Urinary bladder (tissue), 4 donors: ENCODE measurements at places on chromosomes 12 and 14. TPM values are rescaled to one million over a fixed set of nuclear protein-coding genes. Genes with fewer than 3 reads are reported as not detected.

GRCh38 chr14:92563765-92564285 lies 50.2 kb downstream of the RIN3 start:
- no peak for DNase-seq

DNA sequence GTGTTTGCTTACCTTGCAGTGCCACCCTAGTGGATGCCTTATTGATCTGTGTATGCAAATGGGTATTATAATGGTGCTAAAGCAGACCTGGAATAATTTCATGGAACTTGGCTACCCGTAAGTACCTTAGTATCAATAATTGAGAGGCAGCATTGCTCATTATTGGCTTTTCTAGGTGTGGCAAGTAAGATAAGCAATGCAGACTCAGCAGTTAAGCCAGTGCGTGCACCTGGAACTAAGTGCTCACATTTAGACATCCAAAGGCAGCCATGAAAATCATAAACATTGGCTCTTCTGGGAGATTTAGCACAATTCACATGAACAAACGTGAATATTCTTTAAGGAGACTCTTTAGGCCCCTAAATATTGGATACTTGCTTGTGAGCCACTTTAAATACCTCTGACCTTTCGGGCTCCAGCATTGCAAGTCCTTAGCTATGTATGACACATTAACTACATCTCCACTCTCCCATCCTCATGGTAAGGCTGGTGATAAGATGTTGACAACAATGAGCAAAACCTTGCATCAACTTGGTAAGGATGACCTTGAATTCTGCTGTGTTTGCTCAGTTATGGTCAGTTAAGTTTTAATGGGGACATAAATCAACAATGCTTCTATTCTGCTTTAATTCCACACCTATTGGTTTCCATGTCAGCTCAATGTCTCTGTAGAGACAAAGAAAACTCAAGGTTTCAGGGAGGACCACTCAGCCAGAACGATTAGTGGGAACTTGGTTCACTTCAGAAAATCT lies 112.0 kb downstream of the SLC5A8 start:
- no peak for DNase-seq

DNA sequence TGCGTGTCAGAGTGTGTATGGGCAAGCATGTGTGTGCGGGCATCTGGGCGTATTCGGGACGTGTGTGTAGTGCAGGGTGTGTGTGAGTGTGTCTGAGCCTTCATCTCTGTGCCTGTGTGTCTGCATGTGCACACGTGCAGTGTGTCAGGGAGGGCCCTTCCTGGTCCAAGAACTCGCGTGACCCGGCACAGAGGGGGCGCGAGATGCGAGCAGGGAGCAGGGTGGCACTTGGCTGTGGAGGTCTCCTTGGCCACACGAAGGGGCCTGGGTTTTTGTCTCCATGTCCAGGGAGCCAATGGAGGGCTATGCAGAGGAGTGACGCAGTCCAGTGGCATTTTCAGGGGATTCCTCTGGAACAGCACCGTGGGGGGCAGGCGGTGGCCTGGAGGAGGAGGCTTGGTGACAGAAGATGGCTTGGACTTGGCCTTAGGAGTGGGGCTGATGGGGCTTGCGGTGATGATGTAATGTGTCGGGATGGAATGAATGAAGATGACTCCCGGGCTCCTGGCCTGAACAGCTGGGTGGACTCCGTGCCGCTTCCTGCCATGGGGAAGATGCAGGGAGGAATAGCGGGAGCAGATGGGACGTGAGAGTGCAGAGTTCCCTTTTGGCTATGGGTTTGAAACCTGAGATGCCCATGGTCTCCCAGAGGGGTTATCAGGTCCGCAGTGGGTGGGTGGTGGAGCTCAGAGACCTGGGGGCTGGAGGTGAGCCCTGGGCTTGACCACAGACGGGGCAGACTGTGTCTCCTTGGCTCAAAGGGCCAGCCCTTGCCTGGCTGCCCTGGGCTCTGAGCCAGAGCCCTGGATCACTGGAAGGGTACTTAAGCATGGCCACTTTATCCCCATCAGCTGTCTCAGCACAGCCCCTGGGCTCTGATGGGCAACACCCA lies 208.3 kb downstream of the PHETA1 start:
- no peak for DNase-seq

GRCh38 chr14:53954551-53955228 lies 1.9 kb downstream of the BMP4 start:
- no peak for DNase-seq

GRCh38 chr14:92173668-92174067 lies 51.9 kb downstream of the CPSF2 start:
- DNase-seq, result no peak

DNA sequence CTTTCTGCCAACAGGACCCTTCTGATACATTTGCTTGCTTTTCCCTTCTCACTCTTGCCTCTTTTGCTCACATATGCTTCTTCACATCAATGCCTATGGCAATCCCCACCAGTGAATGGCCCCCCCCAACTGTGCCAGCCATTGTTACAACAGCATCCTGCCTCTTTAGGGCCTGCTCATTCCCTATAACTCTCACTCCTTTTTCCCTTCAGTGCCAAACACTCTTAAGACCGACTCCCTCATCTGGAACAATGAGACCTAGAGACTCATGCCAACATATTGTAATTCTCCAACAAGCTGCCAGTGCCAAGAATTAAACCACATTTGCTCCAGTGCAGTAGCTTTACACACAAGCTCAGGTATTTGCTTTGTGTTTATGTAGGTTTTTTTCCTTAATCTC lies 189.0 kb downstream of the SOX5 start:
- DNase-seq, result no peak

PRB2 gene
- not detected for total RNA-seq

- DNase-seq, result no peak
Observed at GRCh38 chr12:53551889-53552291, 44.6 kb upstream of the NPFF start.

GRCh38 chr14:76924371-76925096 lies 98.3 kb downstream of the LRRC74A start:
- DNase-seq, result no peak
